Mesenchymal stem cell (in vitro differentiated cells and primary cell): ENCODE measurements at places on chromosomes 6 and 20.

DNA sequence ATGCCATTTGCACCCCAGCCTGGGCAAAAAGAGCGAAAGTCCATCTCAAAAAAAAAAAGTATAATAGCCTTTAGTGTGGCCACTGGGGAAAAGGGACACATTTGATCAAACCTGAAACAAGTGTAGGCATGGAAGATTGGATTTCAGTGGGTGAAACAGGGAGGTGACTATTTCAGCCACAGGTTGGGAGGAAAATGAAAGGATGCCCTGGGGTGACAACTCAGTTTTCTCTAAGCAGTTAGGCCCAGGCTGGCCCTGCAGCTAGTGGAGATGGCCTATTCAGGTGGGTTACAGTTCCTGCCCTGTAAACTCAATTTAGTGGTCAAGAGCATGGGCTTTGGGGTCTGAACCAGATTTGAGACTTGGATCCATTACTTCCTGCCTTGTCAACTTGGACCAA, 36.4 kb downstream of the SPATA2 start:
- DNase-seq = no peak

DNA sequence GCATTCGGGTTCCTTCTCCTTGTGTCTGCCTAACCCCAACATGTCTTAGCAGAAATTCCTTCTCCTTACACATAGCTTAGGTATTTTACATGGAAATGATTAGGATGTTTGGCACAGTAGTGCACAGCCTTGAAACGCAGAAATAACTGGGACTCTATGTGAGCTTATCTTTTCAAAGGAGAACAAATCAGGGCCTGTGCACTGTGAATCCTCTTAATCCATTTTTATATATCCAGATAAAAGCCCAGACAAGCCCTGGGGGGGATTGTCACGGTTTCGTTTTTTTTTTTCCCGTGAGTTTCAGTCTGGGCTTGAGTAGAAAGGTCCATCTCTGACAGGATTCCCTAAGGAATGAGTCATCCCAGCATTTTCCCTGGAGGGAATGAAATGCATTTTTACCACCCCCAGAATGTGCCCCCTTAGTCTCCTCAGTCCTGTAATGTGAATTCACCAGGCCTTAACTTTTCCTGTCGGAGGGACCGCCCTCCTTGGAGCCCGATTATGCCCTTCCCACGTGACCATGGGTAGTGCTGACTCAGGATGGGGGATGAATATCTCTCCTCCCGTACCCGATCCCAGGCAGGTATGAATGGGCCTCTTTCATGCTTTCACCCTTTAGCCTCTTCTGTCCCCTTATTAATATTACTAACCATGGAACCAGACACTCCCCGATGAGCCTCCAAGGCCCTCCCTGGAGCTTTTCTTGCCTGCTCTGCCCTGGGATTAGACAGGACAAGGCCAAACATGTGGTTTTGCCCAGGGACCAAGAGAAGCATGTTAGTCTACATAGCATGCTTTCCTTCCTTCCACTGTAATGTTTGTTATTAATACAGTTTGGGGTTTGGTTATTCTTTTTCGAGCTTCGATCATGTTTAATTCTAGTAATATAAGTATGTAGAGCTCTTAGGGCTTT, 23.9 kb upstream of the NAA20 start:
- DNase-seq = peak; percentile 90

GRCh38 chr6:102525336-102525735, 1131.8 kb downstream of the GRIK2 start:
- no peak for DNase-seq

GRCh38 chr20:58130581-58130980, 97.9 kb downstream of the ANKRD60 start:
- no peak for DNase-seq

GRCh38 chr20:38224531-38224930, 36.0 kb downstream of the KIAA1755 start:
- DNase-seq = no peak

GRCh38 chr6:148693882-148694484, 52.8 kb upstream of the UST start:
- no peak for DNase-seq

DNA sequence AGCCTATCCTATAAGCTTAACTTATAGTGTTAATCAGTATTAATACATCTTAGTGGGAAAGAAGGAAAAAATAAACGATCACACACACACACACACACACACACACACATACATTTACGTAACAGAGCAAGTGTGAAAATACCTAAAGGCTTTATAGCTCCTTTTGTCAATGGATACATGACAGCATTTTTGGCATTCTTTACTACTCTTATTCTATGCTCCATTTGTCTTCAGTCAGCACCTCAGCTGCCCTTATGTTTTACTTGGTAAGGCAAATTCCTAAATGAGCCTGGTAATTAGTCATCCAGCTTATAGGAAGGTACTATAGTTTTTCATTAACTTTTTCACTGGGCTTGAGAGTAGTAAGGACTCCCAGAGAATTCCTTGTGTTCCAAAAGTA, 25.1 kb upstream of the SLC17A3 start:
- DNase-seq = no peak

- peak; percentile 68 for DNase-seq
Observed at GRCh38 chr6:16316741-16317251, 78.4 kb downstream of the GMPR start.

DNA sequence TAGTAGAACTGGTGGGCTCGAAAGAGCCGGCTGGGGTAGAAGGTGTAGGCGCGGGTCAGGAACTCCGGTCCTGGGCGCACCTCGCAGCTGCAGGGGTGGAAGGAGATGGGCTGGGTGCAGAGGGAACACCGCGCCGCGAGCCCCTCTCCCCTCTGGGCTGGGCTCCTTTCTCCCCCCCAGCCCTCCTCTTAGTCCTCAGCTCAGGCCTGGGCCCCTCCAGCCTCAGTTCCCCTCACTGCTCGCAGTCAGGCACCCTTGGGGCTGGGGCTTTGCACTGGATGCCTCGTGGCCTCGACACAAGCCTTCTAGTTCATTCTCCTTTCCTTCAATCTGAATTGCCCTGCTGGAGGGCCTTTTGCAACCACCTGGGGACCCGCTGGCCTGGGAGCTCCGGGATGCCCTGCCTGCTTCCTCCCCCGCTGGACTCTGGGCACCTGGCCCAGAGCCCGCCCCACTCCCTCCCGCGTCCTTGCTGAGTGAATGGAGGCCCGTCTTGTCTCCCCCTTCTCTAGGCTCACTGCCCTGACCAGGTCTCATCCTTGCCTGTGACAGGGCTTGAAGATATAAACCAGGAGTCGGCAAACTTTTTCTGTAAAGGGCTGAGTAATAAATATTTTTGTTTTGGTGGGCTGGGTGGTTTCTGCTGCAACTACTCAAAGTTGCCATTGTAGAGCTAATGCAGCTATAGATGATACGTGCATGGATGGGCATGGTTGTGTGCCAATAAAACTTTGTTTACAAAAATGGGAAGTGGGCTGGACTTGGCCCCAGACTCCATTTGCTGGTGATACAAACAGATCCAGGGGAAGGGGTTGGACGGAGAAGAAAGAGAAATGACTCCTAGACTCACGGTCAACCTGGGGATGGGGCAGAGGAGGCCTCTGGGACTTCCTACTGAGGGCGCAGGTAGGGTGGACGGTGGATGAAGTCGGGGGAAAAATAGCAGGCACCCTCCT, 47.3 kb downstream of the APCDD1L start:
- DNase-seq = no peak

GRCh38 chr20:63402181-63402859, 41.2 kb upstream of the CHRNA4 start:
- no peak for DNase-seq

GRCh38 chr6:119037941-119038623, 40.4 kb downstream of the FAM184A start:
- no peak for DNase-seq
